Ovary (tissue), 10 donors: ENCODE measurements at places on chromosomes 11 and 22. TPM values are rescaled to one million over a fixed set of nuclear protein-coding genes. Genes with fewer than 3 reads are reported as not detected.

DNA sequence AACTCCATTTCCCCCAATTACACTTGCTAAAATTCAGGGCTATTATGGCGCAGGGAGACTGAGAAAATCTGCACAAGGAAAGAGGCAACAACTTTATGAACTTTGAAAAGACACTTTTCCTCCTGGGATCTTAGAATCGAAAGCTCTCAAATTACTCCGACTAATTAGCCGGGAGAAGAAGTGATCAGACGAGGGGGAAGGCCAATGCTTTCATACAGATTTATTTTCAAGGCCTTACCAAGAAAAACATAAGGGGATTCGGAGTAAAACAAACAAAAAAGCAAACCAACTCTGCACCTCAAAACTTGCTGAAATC lies 1.6 kb downstream of the PAX6 start:
- no peak for DNase-seq
- no peaks in the 10 kb centered on the region for H3K36me3 ChIP-seq
- no peaks in the 10 kb centered on the region for H3K27me3 ChIP-seq
- H3K4me3 ChIP-seq, result no peak overlapping the region
- H3K27ac ChIP-seq, result no peak overlapping the region

DNA sequence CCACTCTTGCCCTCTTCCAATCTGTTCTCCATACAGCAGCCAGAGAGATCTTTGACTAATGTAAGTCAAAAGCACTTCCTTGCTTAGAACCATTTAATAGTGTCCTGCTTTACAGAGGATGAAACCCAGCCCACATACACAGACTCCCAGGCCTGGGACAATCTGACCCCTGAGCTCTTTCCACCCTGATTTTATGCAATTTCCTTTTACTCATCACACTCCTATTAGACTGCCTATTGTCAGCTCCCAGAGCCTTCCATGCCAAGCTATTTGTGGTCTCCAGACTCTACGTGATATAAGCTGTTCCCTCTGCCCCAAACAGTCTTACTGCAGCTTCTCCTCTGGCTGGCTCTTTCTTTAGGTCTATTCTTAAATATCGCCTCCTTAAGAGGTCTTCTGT lies 28.1 kb downstream of the ME3 start:
- DNase-seq, result no peak
- H3K27me3 ChIP-seq, result no peaks in the 10 kb centered on the region
- H3K4me3 ChIP-seq, result no peak overlapping the region
- no peak overlapping the region for H3K27ac ChIP-seq
- H3K36me3 ChIP-seq, result no peaks in the 10 kb centered on the region

DNA sequence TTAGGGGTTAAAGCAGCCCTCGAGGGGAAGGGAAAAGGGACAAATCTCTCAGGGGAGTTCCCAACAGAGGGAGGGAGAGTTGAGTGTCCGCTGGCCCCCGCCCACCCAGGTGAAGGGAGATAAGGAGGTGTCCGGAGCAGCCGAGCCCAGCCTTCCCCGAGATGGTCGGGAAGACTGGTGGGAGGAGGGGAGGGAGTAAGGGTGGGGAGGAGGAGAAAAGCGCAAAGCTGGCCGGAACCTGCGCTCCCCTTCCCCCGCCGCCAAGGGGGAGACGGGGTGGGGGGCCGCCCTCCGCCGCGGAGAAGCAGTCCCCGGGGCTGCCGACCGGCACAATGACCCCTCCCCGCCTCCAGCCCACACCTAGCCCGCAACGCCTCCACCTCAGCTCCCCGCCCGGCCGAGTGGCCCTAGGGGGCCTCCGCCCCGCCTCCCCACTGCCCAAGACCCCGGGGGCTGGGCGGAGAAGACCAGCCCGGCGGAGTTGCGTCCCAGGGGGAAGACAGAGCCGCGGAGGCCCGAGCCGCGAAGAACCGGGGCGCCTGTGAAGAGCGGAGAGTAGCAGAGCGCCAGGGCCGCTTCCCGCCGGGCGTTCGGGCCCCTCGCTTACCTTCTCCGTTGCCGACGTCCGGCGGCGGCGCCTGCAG lies 479 bp downstream of the RSF1 start:
- peaks cover 6% of the 10 kb centered on the region for H3K4me1 ChIP-seq
- DNase-seq, result peak; percentile 73
- peak overlapping the region; percentile 94 for H3K27ac ChIP-seq
- H3K36me3 ChIP-seq, result no peaks in the 10 kb centered on the region
- no peaks in the 10 kb centered on the region for H3K27me3 ChIP-seq

DNA sequence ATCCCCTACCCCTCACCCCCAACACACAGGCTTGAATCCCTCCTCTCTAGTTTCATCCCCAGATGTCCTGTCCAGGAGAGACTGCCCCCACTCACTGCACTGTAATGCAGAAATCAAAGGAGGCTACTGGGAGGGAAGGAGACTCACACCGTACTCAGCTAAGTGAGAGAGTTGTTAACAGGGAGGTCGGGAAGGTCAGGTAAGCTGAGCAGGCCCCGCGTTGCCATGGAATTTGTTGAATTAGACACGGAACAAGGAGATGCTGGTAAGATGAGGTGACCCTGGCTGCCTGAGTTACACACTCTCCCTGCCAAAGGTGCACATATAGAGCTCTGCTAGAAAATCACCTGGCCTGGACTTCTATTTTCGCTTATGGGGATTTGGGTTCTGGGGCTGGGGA lies 197.9 kb downstream of the NXPE2 start:
- H3K4me1 ChIP-seq, result no peaks in the 10 kb centered on the region
- H3K27ac ChIP-seq, result no peak overlapping the region
- H3K27me3 ChIP-seq, result no peaks in the 10 kb centered on the region
- no peak for DNase-seq
- no peaks in the 10 kb centered on the region for H3K36me3 ChIP-seq

HEPHL1 gene
- not detected for total RNA-seq

MIAT gene
- total RNA-seq, result 0.51 TPM

DNA sequence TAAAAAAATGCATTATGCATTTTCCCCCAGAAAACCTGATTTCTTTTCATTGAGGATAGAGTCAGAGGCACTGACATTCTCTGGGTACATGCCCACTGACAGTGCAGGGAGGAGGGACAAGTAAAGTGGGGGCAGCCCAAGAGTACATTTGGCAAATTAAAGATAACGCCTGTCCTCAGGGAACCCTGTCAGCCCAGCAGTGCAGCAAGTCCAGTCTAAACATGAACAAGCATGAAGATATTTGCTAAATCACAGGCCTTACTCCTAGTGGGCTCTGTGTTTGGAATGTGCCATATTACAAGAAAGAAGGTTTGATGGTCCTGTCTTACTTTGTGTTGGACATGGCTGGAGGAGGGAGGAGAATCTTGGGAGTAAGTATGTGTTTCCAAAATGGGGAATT lies 37.9 kb downstream of the AMOTL1 start:
- H3K4me1 ChIP-seq, result peaks cover 6% of the 10 kb centered on the region
- no peak overlapping the region for H3K4me3 ChIP-seq
- DNase-seq, result no peak
- H3K27me3 ChIP-seq, result no peaks in the 10 kb centered on the region
- no peak overlapping the region for H3K27ac ChIP-seq

DNA sequence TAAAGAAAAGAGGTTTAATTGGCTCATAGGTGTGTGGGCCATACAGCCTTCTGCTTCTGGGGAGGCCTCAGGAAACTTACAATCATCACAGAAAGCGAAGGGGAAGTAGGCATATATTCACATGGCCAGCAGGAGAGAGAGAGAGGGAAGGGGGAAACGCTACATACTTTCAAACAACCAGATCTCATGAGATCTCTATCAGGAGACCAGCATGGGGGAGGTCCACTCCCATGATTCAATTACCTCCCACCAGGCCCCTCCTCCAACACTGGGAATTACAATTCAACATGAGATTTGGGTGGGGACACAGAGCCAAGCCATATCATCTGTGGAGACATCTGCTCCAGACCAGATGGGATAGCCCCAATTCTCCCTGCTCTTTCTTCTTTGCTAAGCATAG lies 866.0 kb downstream of the BRD1 start:
- DNase-seq, result no peak
- H3K4me3 ChIP-seq, result no peak overlapping the region
- H3K36me3 ChIP-seq, result no peaks in the 10 kb centered on the region
- no peak overlapping the region for H3K27ac ChIP-seq

DNA sequence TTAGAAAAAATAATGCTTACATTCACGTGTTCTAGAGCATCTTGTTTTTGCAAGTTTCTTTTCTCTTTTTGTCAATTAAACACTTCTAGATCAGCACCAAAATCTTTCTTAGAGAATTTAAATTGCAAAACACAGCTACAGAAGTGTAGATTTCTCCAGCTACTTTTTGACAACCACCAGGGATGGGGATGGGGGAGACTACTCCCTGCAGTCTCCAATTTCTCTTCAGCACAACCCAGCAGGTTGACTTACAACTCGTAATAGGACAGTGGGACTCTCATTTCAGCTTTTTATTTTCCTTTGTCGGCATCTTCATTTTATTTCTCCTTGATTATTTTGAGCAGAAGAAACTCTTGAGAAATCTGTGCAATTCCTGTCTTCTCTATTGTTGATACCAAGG lies 441.2 kb downstream of the LRRC4C start:
- DNase-seq, result no peak
- H3K27ac ChIP-seq, result no peak overlapping the region
- H3K27me3 ChIP-seq, result no peaks in the 10 kb centered on the region

- DNase-seq, result no peak
- no peaks in the 10 kb centered on the region for H3K4me1 ChIP-seq
- no peaks in the 10 kb centered on the region for H3K27me3 ChIP-seq
- H3K27ac ChIP-seq, result no peak overlapping the region
Measured at GRCh38 chr11:105754260-105754659, 144.4 kb downstream of the GRIA4 start.

DNA sequence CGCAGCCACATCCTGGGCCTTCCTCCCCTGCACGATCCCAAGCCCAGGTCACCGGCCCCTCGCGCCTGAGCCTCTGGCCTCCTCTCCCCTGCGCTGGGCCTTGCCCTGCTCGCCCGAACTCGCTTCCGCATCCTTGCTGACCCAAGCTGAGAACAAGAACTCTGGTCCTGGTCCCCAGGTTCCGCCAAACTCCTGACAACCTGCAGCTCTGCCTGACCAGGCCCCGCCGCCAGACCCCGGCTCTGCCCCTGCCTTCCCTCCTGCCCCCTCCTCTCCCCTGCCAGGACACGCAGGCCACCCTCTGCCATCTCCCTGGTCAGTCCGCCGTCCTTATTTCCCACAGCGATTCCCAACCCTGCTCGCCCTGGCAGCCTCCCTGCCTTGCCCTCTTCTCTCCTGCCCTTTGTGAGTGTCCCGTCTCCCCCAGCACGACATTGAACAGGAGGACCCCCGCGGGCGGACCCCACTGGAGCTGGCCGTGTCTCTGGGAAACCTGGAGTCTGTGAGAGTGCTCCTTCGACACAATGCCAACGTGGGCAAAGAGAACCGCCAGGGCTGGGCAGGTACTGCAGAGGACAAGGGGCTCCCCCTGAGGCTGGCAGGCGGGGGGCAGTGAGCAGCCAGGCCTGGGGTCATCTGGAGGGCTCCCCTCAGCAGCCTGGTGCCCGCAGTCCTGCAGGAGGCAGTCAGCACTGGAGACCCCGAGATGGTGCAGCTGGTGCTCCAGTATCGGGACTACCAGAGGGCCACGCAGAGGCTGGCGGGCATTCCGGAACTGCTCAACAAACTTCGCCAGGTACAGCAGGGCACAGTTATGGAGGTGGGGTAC lies 762 bp downstream of the ANKRD13D start:
- no peaks in the 10 kb centered on the region for H3K36me3 ChIP-seq
- peaks cover 7% of the 10 kb centered on the region for H3K4me1 ChIP-seq
- H3K4me3 ChIP-seq, result peak overlapping the region; percentile 89
- peak; percentile 67 for DNase-seq
- H3K27me3 ChIP-seq, result no peaks in the 10 kb centered on the region

DNA sequence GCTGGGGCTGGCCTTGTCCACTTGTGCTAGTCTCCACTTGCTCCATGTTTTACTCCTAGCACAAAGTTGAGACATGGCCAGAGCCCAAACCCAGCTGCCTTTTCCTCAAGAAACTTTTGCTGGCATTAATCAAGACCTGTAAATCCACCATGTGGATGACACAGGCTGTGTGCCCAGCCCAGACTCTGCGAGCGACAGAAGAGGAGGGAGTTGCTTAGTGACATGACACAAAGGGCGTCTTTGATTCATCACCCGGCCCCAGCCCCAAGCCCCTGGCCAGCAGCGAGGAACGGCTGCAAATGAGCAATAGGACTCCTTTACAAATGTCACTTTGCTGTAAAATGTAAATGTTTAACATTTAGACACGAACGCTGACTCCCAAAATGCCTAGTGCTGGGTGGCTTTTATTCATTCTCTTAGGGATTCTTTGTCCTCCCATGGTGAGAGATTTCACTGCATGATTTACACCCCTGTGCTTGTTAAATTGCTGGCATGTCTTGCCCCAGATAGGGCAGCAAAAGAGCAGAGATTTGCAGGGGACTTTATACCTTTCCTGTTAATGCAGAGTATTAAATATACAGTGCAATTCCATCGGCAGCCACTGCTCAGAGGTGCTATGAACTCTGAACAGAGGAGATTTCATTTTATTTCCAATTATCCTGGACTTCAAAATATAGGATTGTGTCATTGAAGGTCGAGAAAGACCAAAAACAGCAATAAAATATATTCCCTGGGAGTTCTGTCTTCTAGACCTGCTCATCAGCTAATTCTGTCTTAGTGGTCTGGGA lies 263.6 kb upstream of the NCAM1 start:
- H3K27me3 ChIP-seq, result no peaks in the 10 kb centered on the region
- no peaks in the 10 kb centered on the region for H3K4me1 ChIP-seq
- DNase-seq, result no peak

- no peaks in the 10 kb centered on the region for H3K27me3 ChIP-seq
- no peak for DNase-seq
- H3K36me3 ChIP-seq, result no peaks in the 10 kb centered on the region
- H3K4me3 ChIP-seq, result no peak overlapping the region
Measured at GRCh38 chr22:45423524-45423923, 10.0 kb downstream of the RIBC2 start.

OR8G1 gene
- not detected for total RNA-seq

DNA sequence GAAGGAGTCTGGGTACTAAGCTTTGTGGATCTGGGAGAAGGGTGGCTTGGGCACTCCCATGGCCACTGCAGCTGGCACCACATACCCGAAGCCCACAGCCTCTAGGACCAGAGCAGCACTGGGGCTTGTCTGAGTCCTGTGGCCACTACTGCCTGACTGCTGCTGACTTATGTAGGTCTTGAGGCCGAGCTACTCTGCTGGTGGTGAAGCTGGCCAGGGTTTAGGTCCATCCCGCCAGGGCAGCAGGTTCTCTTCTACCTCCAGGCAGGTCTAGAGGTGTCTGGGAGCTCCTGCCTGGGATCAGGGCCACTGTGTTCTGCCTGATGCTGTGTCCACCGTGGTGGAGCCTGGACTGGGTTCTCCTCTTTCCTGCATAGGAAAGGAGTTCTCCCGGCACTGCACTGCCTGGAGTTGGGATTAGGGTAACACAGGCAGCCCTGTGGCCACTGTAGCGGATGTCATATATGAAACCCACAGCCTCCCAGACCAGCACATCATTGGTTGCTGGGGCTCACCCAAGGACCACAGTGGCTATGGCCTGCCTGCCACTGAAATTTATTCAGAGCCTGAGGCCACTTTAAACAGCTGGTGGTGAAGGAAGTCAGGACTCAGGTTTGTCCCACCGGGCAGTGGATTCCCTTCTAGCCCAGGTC lies 109.8 kb upstream of the SERPIND1 start:
- no peak for DNase-seq
- no peaks in the 10 kb centered on the region for H3K27me3 ChIP-seq
- no peak overlapping the region for H3K4me3 ChIP-seq
- H3K4me1 ChIP-seq, result no peaks in the 10 kb centered on the region
- no peak overlapping the region for H3K27ac ChIP-seq
- H3K36me3 ChIP-seq, result no peaks in the 10 kb centered on the region
